Activated naive CD4-positive, alpha-beta T cell treated with anti-CD3 and anti-CD28 coated beads, Interleukin-2, amount 50 U/mL, for 72 hours (primary cell): ENCODE measurements at places on chromosomes 11 and 22.

DNA sequence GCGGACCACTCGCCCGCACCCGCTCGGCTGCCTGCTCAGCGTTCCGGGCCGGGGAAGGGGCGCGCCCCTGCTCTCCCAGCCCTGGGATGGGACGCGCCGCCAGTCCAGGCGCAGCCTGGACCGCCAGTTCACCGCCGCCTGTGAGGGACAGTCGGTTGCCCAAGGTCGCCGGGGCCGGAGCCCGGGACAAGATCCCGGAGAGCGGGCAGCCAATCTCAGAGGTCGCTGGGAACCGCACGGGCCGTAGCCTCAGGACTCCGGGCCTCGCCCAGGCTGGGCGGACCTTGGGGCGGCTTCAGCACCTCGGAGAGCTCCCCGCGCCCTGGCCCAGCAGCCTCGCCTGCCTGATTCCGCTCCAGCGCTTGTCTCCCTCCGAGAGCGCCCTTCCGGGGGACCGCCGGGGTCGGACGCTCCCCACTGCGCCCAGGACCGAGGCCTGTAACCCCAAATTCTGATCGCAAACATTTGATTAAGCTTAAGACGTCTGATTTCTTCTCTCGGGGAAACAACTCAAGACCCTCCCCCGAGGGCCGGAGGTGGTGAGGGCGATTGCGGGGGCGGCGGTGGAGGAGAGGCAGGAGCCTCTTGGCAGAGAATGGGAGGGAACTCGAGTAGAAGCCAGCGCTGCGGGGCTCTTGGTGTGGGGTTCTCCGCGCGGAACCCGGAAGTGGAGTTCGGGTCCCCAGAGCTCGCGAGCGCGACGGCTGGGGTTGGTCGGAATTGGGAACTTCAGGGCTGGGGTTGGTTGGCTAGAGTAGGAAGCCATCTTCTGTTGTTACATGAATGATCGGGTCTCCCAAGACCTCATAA, 1.1 kb upstream of the CHRM4 start:
- peak; percentile 72 for DNase-seq

- DNase-seq = no peak
Observed at GRCh38 chr22:28139516-28139915, 220.5 kb upstream of the PITPNB start.

GRCh38 chr22:23786261-23786710, 480 bp upstream of the SMARCB1 start:
- DNase-seq = peak; percentile 64

GRCh38 chr11:118396097-118396501, 5.3 kb upstream of the ATP5MG start:
- no peak for DNase-seq

GRCh38 chr11:100753571-100753970, 66.5 kb downstream of the ARHGAP42 start:
- DNase-seq = no peak

- DNase-seq = no peak
Observed at GRCh38 chr22:39545386-39546365, 13.1 kb upstream of the RPS19BP1 start.

- no peak for DNase-seq
Observed at GRCh38 chr11:83933008-83933407, 646.8 kb upstream of the CCDC90B start.

DNA sequence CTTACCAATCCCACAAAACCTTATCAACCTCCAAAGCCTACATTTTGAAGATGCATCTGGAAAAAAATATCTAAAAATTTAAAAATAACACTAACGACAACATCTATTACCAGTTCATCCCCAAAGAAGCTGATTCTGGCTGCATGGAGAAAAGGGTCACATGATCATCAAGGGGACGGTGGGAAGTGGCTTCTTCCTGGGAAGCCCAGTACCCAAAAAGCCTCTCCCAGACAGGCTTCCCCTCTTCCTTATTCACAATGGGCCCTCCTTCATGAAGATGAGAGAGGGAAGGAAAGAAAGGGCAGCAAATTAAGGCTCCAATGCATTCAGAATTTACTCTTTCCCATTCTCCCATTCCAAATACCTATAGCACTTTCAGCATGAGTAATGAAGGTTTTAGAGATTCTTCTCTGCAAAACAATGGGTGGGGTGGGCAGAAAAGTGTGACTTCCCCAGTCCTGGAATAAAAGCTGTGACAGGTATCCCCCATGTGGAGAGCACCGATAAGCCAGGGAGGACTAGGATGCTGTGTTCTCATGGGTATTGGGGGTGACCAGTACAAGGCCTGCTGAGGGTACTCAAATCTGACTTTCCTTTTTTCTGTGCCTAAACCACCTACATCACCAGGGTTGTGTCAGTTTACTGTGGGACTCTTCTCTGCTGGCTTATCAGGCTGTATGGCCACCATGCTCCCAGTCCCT, 88.2 kb downstream of the SIK3 start:
- no peak for DNase-seq

DNA sequence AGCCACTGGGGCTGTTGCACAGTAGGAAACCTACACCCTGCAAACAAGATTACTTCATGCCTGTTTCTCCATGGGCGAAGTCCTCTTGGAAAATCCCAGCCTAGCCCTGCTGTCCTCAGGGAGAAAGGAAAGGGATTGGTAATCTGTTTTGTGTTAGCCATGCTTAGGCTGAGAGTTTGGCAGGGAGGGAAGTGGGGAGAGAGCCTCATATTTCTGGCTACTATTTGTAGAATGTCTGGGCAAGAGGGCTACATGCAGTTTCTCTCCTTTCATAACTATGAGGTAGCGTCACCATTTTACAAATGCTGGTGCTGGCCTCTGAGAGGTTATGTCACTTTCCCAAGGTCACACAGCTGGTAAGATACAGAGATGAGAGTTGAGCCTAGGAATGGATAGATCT, 737 bp upstream of the MFRP start:
- no peak for DNase-seq

DNA sequence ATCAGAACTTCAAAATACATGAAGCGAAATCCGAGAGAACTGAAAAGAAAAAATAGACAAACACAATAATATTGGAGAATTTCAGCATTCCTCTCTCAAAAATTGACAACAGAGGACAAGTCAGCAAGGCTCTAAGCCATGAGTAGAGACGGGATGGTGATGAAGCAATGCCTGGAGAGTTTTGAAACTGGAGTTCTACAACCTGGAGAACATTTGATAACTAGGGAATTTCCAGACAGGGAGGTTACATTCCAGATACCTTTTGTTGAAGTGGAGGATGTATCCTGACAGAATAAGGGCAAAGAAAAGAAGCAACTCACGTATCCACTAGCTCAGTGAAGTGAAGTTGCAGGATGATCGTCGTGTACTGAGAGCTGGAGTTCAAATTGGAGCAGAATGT, 291.4 kb downstream of the CTTN start:
- DNase-seq = no peak

DNA sequence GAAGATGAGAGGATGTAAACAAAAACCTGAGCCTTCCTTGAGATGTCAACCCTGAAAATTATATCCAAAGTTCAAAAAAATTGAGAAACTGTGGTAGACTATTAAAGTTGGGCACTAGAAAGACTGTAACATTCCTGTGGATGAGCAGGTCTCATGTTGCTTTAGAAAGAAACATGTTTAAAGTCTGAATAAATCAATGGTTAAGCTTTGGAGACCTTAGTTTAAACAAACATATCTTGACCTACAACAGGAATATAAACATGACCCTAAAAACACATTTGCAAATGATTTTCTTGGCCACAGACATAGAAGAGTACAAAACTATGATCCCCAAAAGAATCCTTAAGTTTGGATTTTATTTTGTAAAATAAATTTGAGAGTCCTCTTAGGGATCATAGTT, 38.1 kb upstream of the PCF11 start:
- no peak for DNase-seq

DNA sequence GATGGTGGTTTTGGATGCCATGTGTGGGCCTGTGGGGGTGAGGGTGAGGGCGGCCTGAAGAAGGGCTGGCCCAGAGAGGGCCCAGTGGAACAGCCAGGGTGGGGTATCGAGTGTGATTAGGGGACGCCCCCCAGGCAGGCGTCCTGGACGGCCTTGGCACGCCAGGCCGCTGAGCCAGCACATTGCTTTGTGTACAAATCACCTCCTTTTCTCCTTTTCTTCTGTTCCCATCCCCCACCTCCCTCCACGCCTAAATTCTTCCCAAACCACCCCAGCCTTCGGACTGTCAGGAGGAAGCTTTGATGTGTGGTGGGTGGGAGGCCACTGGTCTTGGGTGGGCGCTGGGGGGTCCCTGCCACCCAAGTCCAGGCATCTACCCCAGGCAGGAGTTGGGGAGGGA, 7.8 kb upstream of the CD248 start:
- no peak for DNase-seq

GRCh38 chr11:2741006-2741376, 41.2 kb upstream of the KCNQ1OT1 start:
- no peak for DNase-seq

GRCh38 chr11:132623511-132623910, 908.8 kb downstream of the OPCML start:
- no peak for DNase-seq

- DNase-seq = no peak
Observed at GRCh38 chr11:20881328-20882079, 212.1 kb downstream of the NELL1 start.

DNA sequence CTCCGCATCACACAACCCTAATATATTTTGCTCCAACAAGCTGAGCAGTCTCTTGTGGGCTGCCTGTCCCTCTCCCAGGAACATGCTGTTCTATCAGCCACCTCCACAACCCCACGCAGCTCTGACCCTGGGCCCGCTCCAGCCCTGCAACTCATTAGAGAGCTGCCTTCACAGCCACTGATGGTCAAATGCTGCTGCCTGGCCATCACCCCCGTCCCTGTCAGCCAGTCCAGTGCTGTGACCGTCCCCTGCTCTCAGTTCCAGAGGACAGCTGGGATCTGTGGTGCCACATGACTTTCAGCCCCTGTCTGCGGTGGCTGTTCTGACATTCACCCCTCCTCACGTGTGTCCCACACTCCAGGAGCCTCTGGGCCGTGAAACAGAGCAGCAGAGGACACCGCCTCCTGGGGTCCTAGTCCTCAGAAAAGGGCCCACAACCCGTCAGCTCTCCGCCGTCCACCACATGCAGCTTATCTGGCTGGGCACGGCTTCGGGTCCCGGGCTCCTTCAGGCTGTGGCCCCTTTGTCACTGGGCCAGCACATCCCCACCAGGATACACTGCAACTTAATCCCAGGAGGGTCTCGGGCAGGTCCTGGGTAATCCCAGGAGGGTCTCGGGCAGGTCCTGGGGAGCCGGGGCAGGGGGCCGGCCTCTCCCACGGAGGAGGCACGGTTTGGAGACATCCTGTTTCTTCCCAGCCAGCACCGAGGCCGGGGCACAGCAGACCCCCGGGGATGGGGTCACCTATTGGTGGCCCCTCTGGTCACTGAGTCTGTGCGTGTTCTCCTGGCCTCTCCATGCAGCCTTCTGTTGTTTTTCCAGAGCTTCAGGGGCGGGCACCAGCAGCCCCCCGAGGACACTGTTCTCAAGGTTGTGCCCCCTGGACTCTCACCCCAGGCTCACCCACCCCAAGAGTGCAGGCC, 15.1 kb downstream of the CRELD2 start:
- DNase-seq = no peak

DNA sequence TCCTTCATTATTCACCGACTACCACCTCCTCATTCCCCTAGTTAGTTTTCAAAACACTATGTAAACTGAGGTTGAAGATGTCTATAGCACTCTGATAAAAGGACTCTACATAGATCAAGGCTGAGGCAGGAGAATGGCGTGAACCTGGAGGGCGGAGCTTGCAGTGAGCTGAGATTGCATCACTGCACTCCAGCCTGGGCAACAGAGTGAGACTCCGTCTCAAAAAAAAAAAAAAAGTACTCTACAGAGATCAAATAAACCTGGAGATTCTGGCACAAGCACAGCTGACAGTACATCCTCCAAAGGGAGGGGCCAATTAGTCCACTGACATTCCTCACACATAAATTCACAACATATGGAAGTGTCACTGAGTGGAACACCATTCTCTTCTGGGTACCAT, 31.0 kb downstream of the TSG101 start:
- no peak for DNase-seq

DNA sequence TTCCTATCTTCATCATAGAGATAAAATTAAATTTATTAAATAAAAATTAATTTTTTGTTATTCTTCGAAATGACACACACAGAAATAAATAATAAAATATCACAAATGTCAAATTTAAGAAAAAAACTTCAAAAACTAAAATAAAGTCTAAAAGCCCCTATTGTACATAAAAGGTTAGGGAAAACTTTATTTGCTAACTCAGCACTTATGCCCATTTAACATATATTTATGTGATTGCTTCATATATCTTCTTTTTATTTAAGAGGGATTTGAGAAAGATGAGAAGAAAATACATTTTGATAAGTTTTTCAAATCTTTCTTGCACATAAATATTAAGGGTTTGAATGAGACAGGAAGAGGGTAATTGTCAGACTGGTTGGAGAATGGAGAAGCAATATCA, 2350.4 kb upstream of the RAG2 start:
- no peak for DNase-seq

GRCh38 chr22:36387709-36387958, 133 bp downstream of the MYH9 start:
- no peak for DNase-seq

DNA sequence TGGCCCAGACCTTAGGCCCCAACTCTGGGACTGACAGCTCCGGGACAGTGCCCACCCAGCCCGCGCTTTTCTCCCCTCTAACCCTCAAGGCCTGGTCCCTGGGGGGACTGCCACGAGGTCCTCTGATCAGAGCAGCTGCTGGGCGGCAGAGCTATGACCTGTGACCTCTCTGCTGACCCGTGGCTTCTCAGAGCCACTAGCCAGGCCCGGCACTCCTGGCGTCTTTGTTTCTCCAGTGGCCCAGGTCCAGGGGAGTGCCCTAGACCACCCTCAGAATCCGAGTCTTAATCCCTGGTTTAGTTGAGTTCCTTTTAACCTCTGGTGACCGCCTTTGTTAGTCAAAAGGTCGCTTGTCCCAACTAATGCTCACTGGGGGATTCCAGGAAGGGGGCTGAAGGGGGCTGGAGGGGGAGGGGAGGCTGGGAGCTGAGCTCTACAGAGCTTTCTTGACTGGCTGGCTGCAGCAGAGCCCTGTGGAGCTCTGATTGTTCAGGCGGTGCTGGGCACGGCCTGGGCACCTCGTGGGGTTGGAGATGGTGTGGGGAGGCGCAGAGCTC, 1.2 kb downstream of the FBLN1 start:
- no peak for DNase-seq

DNA sequence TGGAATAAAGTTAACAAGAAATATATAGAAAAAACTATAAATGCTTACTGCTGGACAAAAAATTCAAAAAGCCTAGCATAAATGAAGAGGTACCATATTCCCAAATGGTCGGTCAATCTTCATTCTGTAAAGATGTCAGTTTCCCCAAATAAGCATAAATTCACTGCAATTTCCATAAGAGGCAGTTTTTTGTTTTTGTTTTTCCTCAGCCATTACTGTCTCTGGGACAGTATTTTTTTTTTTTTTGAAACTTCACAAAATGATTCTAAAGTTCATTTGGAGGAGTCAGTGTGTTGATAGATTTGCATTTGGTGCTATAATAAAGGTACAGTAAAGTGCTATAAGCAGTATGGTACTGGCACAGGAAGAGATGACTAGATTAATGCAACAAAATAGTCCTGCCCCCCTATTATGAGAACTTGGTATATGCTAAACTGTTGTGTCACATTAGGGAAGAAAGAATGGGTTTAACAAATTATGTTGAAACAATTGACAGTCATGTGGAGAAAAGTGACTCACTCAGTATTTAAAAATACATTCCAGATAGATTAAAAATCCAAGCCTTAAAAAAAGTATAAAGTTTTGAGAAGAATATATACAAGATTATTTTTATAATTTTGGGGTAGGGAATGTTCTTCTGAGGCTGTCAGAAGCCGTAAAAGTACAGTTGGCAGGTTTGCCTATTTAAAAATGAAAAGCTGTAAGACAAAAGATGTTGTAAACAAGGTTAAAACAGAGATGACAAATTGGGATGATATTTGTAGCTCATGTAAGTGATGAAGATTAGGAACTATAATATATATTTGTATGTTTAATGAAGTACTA, 2.6 kb upstream of the FTH1 start:
- no peak for DNase-seq
